ENCODE measurements at places on chromosomes 6 and 20.

GRCh38 chr6:71420693-71421328, 132.2 kb downstream of the OGFRL1 start:
- no peak for DNase-seq

GRCh38 chr6:8260610-8261009, 158.3 kb upstream of the EEF1E1 start:
- DNase-seq = no peak

- no peak for DNase-seq
Observed at GRCh38 chr6:145886228-145886956, 71.8 kb upstream of the FBXO30 start.

GRCh38 chr6:3355358-3356055, 96.8 kb downstream of the PSMG4 start:
- no peak for DNase-seq

- DNase-seq = no peak
Observed at GRCh38 chr6:154604119-154604518, 93.6 kb upstream of the CNKSR3 start.

DNA sequence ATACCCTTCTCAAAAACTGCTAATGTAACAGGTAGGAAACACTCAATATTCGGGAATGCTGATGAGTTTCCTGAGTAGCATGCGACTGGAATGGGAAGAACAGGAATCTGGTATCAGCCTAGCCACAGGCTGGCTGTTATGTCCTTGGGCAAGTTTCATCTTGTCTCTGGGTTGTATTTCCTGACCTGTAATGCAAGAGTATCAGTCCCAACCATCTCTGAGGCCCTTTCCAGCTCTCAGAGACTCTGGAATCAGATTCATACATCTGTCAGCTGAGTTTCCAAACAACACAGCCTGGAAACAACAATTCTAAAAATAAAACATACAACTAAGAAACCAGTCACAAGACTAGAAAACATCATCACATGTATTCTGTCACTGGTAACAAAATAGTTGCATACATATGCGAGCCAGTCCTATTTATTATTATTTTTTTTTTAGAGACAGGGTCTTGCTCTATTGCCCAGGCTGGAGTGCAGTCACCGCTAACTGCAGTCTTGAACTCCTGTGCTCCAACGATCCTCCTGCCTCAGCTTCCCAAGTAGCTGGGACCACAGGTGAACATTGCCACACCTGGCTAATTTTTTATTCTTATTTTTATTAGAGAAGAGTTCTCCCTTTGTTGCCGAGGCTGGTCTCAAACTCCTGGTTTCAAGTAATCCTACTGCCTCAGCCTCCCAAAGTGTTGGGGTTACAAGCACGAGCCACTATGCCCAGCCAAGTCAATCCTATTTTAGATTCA, 16.7 kb upstream of the TFAP2A start:
- DNase-seq = no peak

- no peak for DNase-seq
Observed at GRCh38 chr6:169923468-169924464, 172.3 kb downstream of the ERMARD start.

- no peak for DNase-seq
Observed at GRCh38 chr6:6811128-6812009, 222.8 kb downstream of the LY86 start.

DNA sequence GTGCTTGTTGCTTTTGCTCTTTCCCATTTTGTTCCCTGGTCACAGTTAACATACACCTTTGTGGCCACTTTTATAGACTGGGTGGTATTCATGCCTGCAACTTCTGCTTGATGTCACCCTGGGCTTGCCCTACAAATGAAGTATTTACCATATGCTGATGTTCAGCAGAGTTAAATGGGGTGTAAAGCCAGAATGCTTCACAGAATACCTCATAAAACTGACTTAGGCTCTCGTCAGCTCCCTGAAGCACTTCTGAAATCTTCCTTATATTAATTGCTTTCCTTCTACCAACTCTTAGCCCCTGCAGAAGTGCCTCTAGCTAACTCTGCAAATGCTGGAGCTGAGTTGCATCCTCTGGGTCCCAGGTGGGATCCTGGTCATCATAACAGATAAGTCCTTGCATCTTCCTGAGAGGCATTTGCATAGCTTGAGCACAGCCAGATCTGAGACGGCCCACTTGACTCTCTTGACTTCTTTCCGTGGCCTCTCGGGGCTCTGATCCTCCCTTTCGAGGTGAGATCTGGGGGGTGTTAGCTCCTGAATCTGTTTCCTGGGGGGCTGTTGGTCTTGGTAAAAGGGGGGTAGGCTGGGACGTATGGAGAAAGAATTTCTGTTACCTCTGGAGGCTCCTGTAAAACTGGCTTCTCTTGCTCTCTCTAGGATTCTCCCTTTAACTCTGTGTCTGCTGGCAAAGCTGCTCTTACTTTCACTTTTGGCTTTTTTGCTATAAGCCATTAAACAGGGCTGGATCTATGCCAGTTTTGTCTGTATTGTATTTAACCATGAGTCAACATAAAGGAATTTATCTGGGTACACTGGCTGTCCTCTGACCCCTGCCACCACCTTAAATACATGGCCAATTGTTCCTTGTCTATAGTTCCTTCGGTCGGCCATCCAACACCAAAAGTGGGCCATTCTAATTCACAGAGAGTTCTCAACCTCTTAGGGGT, 223.0 kb upstream of the SYNCRIP start:
- DNase-seq = no peak

DNA sequence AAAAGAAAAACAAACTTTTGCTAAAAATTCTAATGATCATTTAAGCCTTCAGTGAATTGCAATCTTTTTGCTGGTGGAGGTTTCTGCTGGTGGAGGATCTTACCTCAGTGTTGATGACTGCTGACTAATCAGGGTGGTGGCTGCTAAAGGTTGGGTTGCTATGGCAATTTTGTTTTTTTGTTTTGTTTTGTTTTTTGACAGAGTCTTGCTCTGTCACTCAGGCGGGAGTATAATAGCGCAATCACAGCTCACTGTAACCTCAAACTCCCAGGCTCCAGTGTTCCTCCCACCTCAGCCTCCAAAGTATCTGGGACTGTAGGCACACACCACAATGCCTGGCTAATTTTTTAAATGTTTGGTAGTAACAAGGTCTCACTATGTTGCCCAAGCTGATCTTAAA, 94.7 kb downstream of the ANKRD6 start:
- DNase-seq = no peak

Measured in D721Med (cell line).